Stomach (tissue), 19 donors: ENCODE measurements at places on chromosomes 7 and 10. TPM values are rescaled to one million over a fixed set of nuclear protein-coding genes. Genes with fewer than 3 reads are reported as not detected.

Gene TAS2R4
- 1.0 TPM for total RNA-seq

Gene ARPC1B
- 229 TPM for total RNA-seq

Gene STK31
- total RNA-seq: 9.0 TPM

Gene LIPM
- total RNA-seq: not detected

Gene VSTM2A
- total RNA-seq: 0.29 TPM

Gene UCN3
- total RNA-seq: not detected

Gene LOXL4
- total RNA-seq: 5.5 TPM

Gene FGF8
- total RNA-seq: not detected

Gene CSTF2T
- total RNA-seq: 8.9 TPM

Gene TAS2R41
- total RNA-seq: not detected

Gene CFAP58
- not detected for total RNA-seq

Gene TAC1
- 1.3 TPM for total RNA-seq

Gene TMEM213
- not detected for total RNA-seq

Gene MICALL2
- 58.4 TPM for total RNA-seq

Gene EFCAB10
- total RNA-seq: not detected

Gene FOXP2
- total RNA-seq: 51.6 TPM

Gene SPDYE11
- not detected for total RNA-seq

Gene INSYN2A
- not detected for total RNA-seq

Gene FZD8
- 11.7 TPM for total RNA-seq

Gene ELN
- total RNA-seq: 134 TPM

Gene EIF3B
- 115 TPM for total RNA-seq

Gene SLC26A3
- total RNA-seq: 52.4 TPM

Gene ANKRD61
- not detected for total RNA-seq

Gene ARMC3
- total RNA-seq: not detected
